ENCODE measurements at places on chromosomes 6 and 20.

GRCh38 chr20:17619351-17620093, 49.6 kb downstream of the DSTN start:
- no peak for DNase-seq

DNA sequence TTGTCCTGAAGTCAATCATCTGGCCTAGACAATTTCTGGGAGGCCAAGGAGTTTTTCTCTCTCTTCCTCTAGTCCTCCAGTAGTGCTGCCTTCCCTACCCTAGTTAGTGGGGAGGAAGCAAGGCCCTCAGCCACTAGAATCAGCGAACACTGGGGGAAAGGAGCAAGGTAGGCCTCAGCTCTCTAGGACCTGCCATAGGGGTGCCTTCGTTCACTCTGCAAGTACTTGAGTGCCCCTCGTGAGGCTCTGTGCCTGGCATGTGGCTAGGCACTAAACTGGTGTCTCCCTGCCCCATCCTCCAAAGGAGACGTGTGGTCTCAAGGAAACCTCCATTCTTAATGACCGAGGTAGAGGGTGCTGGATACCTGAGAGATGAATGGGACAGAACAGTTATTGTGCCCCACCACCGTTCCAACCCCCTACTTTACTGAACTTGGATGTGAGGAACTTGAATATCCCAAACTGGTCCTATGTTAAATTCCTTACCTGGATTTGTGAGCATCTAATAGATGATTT, 1.1 kb downstream of the DEF6 start:
- DNase-seq = no peak

DNA sequence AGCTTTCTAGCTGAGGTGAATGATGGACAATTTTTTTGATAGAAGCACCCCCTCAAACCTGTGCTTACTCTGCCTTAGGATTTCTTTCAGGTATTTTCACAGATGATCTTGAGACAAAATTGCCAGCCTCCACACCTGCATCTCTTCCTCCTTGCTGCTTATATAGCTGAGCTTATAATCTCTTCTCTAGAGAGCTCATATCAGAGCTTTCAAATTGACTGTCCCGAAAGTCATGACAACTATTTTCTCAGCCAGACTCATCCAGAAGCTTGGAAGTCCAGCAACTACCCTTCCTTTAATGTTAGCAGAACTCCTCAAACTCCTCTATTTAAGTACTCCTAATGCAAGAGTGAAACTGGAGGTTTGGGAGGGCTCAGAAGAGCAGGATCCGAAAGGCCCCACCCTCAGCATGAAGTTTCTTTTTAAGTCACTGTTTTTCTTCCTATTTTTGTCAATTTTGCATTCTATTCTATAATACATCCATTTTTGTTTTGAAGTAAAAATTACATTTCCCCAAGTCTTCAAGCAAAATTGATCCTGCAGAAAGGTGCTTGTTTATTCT, 12.7 kb downstream of the CGA start:
- no peak for DNase-seq

- no peak for DNase-seq
These were observed 14.2 kb downstream of the SLC23A2 start for GRCh38 chr20:4987130-4987529.

DNA sequence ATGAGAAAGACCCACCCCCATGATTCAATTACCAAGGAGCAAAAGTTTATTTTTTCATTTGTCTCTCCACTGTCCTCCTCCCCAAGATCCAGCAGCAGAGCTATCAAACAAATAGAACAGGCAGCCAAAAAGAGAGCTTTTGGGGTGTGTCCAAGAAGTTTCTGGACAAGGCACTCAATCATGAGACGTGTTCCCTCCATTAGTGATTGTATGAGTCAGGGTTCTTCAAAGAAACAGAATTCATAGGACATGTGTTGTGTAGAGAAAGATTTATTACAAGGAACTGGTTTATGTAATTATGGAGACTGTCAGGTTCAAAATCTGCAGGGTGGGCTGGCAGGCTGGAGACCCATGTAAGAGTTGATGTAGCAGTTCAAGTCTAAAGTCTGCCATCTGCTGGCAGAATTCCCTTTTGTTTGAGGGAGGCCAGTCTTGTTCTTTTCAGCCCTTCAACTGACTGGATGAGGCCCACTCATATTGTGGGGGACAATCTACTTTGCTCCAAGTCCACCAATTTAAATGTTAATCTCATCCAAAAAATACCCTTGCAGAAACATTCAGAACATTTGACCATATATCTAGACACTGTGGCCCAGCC, 248.1 kb upstream of the OPRM1 start:
- DNase-seq = no peak

- DNase-seq = no peak
These were observed 37.0 kb upstream of the SAMHD1 start for GRCh38 chr20:36988494-36988966.

All from NCI-H1436 treated with DMSO at 0.1 percent for 48 hours (cell line).